CD4-positive, alpha-beta T cell (primary cell): ENCODE measurements at places on chromosomes 7 and 10.

- no peak for DNase-seq
Observed at GRCh38 chr7:155842496-155843265, 30.4 kb upstream of the SHH start.

DNA sequence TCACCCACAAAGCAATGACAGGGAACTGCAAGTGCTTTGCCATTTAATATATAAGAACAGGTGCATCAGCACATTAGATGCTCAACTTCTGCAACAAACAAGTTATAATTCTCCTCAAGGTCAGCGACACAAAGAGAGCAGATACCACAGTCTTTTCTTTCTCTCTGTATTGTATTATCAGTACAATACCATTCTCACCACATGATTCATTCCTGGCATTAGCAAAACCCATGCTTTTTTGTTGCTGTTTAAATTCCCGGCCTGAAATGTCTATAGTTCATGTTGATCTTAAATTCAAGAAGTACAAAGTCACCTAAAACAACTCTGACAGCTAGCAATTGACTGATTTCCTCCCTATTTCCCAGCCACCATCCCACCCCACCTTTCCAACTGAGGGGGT is 111.8 kb upstream of the FEZF1 start:
- DNase-seq, result no peak

DNA sequence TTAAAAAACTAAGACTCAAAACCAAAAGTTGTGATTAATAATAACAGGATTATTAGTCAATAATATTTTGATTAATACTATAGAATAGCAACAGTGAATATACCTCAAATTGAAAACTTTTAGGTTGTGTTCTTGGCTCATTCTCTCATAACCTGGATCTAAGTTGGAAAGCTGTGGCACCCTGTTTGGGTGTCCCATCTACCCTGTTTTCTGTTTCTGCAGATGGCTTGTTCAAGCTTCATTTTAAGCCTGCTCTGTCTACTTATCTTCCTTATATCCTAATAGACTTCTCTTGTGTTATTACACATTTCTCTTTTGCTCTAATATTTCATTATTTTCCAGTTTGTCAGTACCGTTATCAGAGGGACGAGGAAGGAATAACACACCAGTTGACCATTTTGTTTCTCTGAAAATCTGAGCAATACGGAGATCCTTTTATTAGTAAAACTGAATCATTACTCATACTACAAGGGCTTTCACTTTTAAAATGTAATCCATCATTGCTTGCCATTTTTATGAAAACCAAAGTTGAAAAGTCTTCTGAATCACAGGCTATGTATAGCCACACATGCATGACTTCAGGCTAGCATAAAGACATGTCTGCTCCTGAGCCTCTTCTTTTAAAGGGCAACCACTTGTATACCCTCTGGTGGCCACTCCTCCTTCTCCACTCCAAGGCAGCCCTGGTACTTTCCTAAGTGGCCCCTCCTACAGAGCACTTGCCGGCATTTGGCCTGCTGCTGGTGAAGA is 22.3 kb downstream of the COX15 start:
- no peak for DNase-seq

- DNase-seq, result no peak
Observed at GRCh38 chr10:24622781-24623301, 100.8 kb downstream of the ARHGAP21 start.
